ENCODE measurements at places on chromosomes 16 and 17.

DNA sequence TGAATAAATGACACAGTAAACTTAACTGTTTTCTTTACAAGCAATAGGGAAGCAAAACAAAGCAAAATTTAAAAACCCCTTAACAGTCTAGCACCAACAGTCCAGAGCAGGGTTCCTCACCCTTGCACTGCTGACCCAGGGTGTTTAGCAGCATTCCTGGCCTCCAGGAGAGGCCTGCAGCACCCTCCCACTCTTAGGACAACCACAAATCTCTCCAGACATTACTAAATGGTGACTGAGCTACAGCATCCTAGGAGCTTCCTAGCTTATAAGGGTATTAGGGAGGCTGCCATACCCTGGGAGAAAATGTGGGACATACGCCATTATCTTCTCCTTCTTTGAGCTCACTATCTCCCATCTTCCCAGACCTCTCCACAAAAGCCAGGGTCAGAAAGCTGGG is 15.9 kb downstream of the POLG2 start:
- no peak for DNase-seq

DNA sequence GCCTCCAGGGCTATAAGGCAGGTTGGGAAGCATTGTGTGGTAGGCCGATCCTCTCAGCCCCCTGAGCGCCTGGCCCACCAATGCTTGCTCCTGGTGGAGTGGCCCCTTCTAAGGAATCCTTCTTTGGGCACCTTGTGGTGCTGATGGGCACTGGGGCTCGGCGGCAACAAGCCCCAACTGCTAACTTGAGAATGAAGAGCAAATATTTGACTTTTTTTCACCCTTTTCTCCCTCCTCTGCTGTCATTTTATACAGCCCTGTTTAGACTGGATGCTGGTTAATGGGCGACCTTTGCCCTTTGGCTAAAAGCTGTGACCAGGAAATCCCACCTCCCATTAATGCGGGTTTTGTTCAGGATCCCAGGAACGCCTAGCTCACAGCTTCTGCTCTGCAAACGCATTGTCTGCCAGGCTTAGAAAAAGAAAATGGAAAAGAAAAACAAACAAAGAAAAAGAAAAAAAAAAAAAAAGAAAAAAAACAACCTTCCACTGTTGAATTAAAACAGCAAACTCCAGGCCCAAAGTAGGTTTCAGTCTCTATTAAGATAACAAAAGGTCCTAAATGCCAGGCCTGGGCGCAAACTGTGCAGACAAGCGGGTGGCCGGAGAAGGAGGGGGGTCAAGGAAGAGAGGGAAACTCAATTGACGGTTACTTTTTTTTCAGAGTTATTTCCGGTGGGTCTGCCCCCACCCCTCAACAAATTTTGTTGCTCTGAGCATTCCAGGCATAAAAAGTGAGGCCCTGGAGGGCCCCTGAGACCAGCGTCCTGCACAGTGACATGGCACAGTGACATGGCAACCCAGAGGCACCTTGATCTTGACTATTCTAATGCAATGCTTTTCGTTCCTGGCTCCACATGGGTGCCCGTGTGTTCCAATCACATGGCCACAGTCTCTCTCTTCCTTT is 301.4 kb downstream of the MAF start:
- DNase-seq = no peak

DNA sequence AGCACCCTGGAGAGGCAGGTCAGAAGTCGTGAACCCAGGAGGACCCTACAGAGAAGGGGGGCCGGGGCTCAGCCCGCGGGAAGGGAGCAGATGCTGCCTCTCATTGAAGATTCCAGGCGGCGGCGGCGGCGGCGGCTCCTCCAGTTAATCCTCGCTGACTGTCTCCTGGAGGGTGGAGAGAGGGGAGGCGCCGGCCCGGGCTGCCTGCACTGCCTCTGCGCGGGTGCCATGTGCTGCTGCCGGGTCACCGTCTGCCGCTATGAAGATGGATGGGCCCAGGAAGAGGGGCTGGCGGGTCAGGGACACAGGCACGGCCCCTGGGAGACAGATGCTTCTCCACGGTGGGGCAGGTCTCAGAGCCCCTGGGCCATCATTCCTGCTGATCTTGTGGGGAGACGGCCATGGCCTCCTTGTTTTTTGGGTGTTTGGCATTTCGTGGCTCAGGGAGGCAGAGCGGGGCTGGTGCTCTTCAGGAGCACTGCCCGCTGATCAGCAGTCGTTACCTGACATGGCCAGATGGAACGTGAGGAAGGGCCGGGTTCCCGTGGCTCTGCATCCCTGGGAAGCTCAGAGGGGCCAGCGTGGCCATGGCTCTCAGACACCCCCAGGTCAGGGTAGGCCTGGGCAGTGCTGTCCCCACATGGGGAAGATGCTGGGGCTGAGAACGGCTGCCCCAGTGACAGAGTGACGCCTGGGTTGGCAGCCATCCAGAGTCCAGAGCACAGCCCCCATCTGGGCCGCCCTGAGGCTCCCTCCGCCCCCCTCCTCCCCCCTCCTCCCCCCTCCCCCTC is 36.1 kb downstream of the GINS2 start:
- DNase-seq = no peak

- no peak for DNase-seq
Measured at GRCh38 chr17:2028737-2029136, 1.2 kb upstream of the DPH1 start.

DNA sequence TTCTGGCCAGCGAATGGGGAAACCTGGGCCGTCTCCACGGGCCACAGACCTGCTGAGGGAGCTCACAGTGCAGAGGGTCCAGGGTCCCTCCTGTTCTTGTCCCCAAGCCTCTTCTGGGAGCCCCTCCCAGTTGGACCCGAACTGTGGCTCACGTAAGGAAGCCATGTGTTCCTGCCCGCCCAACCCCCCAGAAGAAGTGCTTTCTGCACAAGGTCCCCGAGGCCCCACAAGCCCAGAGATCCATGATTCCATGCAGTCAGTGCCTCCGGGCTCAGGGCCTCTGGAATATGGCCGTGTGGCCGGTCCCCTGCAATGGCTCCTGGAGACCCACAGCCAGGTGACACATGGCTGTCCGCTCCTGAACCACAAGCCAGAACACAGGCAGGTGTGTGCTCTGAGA is 272.4 kb downstream of the C16orf95 start:
- no peak for DNase-seq

GRCh38 chr16:56409195-56409594 is 16.1 kb downstream of the AMFR start:
- no peak for DNase-seq

GRCh38 chr16:90084215-90084950 is 7.3 kb upstream of the PRDM7 start:
- no peak for DNase-seq

DNA sequence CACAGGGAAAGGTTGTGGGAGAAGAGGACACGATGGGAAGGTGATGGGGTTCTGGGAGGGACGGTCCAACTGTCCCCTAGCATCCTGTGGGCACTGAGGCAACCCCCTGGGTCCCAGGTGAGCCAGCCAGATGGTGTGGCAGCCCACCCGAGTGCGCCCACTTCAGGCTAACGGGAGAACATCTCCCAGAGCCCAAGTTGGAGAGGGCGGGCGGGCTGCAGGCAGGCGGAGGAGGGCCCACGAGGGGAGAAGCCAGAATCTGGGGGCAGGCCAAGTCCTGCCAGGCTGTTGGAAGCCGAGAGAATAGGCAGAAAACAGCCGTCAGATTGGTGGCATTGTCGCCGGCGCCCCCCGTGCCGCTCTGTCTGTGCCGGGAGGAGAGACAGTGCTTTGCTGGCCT is 13.8 kb upstream of the ABCC3 start:
- DNase-seq = no peak

GRCh38 chr17:17382065-17382459 is 78.9 kb downstream of the NT5M start:
- no peak for DNase-seq

GRCh38 chr16:3564130-3564888 is 12.9 kb downstream of the NLRC3 start:
- no peak for DNase-seq

DNA sequence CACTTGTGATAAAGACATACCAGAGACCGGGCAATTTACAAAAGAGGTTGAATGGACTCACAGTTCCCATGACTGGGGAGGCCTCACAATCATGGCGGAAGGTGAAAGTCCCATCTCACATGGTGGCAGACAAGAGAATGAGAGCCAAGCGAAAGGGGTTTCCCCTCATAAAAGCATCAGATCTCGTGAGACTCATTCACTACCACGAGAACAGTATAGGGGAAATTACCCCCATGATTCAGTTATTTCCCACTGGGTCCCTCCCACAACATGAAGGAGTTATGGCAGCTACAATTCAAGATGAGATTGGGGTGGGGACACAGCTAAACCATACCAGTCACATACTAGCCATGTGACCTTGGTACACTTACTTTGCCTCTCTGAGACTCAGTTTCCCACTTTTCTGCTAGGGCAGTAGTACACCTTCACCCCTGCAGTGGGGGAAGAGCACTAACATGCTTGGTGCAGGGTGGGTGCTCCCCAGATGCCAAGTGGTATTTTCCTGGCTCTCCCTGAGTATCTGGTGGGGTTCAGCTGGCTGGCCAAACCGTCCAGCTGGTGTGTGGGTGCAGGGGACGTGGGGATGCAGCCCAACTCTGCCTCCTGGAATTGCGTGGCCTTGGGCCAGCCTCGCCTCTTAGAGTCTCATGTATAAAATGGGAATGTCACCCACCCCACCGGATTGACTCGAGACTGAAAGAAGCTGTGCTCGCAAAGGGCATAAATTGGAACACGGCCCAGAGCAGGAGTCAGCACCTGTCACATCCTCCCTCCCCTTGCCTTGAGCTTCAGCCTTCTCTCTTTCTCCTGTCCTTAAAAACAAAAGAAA is 364.1 kb downstream of the CPPED1 start:
- DNase-seq = no peak

GRCh38 chr16:88292007-88292970 is 90.5 kb upstream of the ZNF469 start:
- DNase-seq = no peak

DNA sequence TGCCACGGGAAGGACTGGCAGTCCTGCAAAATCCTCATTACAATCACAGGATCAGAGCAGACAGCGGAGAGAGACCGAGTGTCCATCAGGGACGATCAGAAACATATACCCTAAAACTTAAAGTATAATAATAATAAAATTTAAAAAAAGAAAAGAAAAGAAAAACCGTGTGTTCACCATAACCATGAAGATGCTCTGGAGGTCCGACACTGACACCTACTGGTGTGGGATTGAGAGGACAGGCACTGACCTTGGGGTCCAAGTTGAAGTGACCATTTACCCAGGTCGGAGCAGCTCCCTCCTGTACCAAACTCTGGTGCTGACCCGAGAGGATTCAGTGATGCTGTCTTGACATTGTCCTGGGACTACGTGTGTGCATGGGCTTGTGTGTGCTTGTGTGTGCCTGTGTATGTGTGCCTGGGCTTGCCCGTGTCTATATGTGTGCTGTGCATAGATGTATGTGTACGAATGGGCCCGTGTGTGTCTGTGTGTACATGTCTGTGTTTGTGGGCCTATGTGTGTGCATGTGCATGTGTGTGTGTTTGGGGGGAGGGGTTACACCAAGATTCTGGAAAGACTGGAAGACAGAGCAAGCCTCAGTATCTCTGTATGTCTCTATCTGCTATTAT is 10.0 kb upstream of the CD300LD start:
- DNase-seq = no peak

- DNase-seq = no peak
Measured at GRCh38 chr17:27464431-27464830, 8.2 kb downstream of the KSR1 start.

DNA sequence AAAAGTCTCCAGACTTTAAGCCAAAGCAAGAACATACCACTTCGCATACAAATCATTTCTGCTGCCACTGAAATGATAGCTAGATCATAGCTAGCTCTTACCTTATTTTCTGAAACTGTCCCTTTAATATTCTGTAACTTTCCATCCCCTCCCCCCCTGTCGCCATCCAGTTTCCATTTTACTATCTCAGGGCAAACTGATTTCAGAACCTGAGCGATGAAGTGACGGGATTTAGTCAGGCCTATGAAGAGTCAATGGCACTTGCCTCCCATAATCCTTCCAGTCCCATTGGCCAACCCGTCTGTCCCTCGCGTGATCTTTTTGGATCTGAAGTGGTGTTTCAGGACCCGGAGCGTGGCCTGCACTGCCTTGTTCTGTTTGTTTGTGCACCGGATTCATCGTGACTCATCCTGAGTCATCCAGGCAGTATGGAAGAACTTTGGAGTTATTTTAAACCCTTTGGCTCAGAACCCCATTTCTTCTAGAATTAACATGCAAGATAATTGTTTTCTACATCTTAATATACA is 199.8 kb upstream of the CHMP6 start:
- DNase-seq = no peak

- DNase-seq = no peak
Measured at GRCh38 chr17:33745047-33745760, 452.1 kb upstream of the ASIC2 start.

DNA sequence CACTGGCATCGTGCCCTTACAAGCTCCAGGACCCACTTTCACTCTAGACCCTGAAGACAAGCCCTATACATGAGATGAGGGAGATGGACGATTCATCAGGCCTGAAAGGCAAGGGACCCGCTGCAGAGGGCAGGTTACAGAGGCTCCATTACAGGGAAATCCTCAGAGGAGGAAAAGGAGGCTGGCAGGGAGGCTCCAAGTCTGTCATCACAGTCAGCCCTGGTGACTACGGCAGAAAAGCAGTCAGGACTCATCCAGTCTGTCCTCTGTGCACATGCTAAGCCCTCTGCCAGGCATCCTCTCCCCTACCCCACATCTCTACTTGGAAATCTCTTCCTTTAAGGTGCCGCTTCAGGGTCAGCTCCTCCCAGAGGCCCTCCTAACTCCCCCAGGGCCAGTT is 197.7 kb upstream of the CDH5 start:
- no peak for DNase-seq

- DNase-seq = no peak
Measured at GRCh38 chr17:58666858-58667267, 25.0 kb downstream of the TEX14 start.
